ENCODE measurements at places on chromosomes 5 and 9.

- DNase-seq: no peak
Measured at GRCh38 chr5:124237206-124237695, 509.2 kb downstream of the ZNF608 start.

DNA sequence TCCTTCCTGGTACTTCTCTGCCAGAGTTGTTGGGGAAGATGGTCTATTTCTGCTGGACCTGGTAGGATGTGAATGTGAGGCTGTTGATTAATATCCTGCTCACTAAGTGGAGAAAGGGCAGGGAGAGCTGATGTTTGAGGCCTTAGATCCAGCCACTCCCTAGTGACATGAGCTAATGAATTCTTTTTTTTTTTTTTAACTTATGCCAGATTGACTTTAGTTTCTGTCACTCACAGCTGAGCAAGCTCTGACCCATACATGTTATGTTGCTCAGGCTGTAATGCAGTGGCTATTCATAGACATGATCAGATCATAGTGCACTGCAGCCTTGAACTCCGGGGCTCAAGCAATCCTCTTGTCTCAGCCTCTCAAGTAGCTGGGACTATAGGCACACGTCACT lies 75.1 kb upstream of the SPRY4 start:
- no peak for DNase-seq

DNA sequence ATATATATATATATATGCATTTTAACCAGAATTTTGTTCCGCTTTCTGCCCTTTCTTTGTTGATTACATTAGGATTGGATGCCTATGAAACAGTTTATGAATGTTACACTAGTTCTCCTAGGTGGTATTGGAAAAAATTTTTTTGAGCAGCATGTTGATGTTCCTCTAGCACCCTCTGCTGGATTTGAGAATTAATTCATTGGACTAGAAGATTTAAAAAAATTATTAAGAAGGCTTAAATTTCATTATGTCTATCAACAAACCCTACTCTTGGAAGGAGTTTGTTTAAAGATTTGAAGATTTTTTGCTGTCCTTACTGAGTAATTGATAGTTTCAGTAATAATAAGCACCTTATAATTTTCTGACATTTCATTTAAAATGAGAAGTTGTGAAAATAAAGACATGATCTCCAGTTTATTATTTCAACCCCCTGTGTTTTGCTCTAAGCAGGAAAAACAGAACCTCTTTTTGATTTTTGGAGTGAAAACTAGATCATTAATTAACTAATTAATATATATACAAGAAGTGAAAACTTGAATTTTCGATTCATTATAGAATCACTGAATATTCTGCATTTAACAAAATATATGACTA lies 89.6 kb downstream of the CCDC171 start:
- DNase-seq: peak; percentile 20

- no peak for DNase-seq
Measured at GRCh38 chr9:124940521-124940893, 376 bp downstream of the GOLGA1 start.

DNA sequence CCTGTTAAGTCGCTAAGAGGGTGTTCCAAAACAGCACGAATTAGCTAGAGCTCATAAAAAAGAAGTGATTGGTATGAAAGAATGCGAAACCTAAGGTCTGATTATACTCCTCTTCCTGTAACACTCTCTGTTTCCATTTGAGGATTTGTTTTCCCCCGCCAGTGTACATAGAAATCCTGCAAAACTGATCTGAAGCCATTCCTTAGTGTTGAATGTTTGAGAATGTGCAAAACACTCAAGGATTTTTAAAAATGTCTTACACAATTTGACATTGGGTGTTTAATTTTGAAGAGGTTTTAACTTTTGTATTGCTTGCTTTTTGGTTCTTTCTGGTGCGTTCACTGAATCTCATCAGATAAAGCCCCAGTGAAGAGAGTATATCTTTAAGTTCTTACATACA lies 105.3 kb downstream of the KCNN2 start:
- DNase-seq: no peak

DNA sequence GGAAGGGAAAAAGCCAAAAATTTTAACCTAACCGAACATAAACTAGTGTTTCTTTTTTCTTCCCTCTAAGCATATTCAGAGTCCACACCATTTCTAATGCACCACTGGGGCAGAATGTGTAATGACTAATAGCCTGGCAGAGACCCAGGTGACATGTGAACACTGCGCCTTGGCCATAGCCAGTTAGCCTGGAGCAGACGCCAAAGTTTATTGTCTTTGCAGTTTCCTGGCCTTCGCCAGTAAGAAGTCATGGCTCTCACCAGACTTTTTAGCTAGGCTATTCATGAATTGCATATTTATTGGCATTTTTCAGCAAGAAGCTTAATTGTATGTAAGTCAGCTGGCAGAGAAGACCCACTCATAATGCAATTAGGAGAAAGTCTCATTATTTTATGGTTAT lies 182.8 kb upstream of the SLC27A6 start:
- no peak for DNase-seq

DNA sequence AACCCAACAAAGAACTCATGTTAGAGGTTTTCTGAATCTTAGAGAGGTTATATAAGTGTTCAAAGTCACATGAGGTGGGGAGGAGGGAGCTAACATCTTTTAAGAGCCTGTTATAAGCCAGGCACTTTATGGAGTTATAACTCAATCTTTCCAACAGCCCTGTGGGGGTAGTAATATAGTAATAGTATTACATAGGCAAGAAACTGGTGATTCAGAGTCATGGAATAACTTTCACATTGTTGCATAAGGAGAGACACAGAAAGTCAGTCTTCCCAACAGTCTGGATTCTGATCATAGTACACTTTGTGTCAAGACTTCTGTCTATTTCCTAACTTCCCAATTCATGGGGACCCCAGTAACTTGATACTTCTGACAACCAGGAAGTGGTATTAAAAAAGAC lies 89.2 kb downstream of the ACER2 start:
- DNase-seq: no peak

GRCh38 chr5:181001947-181002346 lies 13.3 kb downstream of the BTNL3 start:
- no peak for DNase-seq

- no peak for DNase-seq
Measured at GRCh38 chr9:83960991-83961390, 19.0 kb downstream of the HNRNPK start.

- no peak for DNase-seq
Measured at GRCh38 chr9:137078701-137079400, 1.5 kb downstream of the UAP1L1 start.

DNA sequence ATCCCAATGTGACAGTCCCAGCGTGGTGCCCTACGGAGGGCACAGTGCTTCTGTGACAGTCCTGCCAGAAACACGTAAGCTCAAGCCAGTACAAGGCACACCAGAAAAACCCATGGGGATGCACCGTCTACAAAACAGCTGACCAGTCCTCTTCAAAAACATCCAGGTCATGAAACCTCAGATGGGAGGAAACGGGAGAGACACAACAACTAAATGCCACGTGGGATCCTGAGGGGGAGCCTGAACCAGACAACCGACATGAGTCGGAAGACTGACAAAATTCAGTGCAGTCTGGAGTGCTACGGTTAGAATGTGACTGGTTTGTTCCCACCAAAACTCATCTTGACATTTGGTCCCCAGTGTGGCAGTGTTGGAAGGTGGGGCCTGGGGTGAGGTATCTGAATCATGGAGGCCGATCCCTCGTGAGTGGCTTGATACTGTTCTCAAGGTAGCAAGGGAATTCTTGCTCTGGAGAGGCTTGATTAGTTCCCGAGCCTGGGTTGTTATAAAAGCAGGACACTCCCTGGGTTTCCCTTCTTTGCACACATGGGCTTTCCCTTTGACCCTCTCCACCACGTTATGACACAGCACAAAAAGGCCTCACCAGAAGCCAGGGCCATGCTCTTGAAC lies 55.4 kb downstream of the ADAMTS2 start:
- DNase-seq: no peak

GRCh38 chr9:12695474-12695873 lies 2.3 kb downstream of the TYRP1 start:
- DNase-seq: no peak

DNA sequence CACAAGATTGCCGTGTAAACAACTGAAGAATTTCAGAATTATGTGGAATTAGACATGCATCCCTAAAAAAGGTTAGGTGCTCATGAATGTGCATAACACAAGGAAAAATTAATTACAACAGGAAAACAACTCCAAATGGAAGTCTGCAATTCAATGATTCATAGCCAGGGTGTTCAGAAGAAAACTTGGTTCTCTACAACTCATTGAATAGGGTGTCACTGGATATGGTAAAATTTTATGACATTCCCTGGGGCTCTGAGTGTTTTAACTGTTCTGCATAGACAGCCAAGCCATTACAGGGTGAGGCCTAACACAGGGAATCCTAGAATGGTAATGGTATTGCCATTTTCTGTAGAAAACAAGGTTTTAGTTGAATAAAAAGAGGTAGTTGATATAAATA lies 24.4 kb upstream of the ZSWIM6 start:
- DNase-seq: no peak

DNA sequence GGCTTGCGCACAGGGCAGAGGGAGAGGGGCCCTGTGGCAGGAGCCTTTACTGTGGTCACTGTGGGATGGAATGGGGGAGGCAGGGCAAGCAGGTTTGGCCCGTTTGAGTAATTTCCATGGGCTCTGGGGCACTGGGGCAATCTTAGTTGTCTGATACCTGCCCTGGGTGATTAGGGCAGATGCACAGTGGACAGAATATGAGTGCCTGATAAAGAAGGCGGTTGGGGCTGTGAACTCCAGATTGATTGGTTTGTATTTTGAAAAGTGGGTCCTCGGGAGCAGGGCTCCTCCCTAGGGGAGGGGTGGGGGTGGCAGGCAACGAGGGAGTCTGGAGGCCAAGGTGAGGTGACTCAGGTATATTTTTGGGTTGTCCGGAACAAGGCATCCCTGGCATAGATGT lies 247.5 kb downstream of the NSG2 start:
- DNase-seq: no peak

- DNase-seq: no peak
Measured at GRCh38 chr5:143738417-143739401, 73.3 kb upstream of the HMHB1 start.

DNA sequence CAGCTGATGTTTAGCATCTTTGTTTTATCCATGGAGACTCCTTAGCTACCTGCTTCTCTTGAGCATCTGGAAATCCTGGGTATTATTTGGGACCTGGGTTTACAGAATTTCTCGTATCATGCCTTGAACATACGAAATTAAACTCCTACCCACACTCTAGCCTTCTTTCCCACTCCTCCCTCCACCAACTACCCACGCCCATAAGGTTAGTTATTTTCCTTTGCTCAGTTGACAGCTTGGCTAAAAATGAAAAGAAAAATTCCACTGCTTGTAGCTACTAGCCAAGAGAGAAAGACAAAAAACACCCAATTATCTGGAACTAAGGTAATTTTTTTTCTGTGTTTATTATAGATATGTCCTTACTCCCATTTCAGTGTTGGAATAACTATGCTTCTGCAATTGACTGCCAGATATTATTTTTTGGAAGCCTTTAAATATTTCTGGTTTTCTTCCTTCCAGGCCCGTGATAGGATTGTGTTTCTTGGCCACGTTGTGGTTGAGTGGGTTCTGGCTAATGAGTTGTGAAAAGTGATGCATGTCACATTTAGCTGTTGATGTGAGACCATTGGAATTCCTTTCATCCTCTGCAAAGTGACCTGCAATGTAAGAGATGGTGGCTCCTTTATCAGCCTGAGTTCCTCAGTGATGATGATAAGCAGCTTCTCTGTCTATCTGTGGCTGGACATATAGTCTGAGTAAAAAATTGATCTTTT lies 308.1 kb downstream of the LRRC70 start:
- no peak for DNase-seq

DNA sequence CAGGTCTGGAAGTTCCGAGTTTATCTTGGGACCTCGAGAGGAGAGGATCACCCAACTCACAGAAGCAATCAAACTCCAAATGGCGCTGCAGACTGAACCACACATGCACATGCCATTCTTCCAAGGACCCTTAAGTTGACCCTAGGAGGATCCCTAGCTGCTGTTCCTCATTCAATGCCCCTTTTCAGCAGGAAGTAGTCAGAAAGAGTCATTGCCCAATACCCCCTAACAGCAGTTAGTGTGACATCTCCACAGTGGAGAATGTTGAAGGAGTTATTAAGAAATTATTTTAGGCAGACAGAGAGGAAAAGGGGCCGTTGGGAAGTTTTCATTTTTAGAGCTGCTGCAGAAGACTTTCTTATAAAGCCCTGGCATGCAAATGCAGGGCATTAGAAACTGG lies 229.9 kb upstream of the DAB2 start:
- DNase-seq: no peak

DNA sequence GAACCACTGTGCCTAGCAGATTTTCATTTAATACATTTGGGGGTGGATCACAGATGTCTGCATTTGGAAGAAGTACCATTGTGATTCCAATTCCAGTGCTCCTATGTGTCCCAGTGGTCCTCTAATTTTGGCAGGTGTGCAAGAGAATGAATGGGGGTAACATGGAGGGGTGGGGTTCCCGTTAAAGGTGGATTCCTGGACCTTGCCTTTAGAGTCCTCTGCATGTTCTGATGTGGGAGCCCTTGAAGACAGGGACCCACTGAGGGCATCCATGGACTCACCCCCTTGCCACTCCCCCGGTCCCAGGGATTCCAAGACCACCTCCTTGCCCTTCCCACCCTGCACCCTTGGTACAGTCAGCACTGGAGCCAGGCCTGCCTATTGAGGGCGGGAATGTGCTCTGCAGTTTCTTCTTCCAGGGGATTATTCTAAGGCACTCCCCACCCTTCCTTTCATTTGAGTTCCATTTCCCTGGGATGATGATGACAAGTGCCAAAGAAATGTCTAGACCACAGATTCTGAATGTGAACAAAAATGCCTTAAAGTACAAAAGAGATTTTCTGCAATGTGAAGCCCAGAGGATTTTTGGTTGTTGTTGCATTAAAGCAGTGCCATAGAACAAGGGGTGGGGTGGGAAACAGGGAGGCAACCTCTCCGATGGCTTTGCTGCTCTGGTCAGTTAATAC lies 119.4 kb upstream of the PTCH1 start:
- no peak for DNase-seq

- DNase-seq: peak; percentile 3
Measured at GRCh38 chr5:175590471-175590881, 67.4 kb upstream of the HRH2 start.

GRCh38 chr9:12735665-12736064 lies 39.2 kb upstream of the LURAP1L start:
- no peak for DNase-seq

- no peak for DNase-seq
Measured at GRCh38 chr9:106119176-106119575, 424.8 kb downstream of the TMEM38B start.

- peak; percentile 8 for DNase-seq
Measured at GRCh38 chr5:67416133-67416937, 219.7 kb upstream of the CD180 start.

- no peak for DNase-seq
Measured at GRCh38 chr5:37954561-37954960, 114.7 kb upstream of the GDNF start.

DNA sequence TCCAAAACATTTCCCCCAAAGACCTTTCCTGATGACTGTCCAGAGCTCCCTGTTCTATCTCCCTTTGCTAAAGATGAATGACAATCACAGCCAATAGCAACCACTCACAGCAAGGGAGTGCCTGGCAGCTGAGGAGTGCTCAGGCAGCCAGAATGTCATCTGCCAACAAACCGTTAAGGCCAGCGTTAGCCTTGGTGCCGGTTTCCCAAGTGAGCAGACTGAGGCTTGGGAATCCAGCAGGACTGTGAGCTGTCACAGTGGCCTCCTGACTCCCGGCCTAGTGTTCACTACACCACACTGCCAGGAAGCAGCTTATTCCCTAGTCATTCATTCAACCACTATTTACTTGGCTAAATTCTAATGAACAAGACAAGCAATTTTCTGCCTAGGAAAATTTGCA lies 24.7 kb downstream of the STK10 start:
- no peak for DNase-seq

Measured in CD4-positive, alpha-beta T cell treated with Interleukin-10 for 1 hour (primary cell).